ENCODE measurements at places on chromosomes 1 and 21. TPM values are rescaled to one million over a fixed set of nuclear protein-coding genes. Genes with fewer than 3 reads are reported as not detected.

Gene SPRR1A
- total RNA-seq = not detected

Gene CLCA4
- not detected for total RNA-seq

Gene ERG
- 19.3 TPM for total RNA-seq

Gene KCNJ9
- not detected for total RNA-seq

Gene PTAFR
- 2.2 TPM for total RNA-seq

Gene BRWD1
- 34.2 TPM for total RNA-seq

Gene OR2AJ1
- not detected for total RNA-seq
